Left lung (tissue), 14 donors: ENCODE measurements at places on chromosomes 7 and 10. TPM values are rescaled to one million over a fixed set of nuclear protein-coding genes. Genes with fewer than 3 reads are reported as not detected.

The HPS1 gene
- 95.0 TPM for total RNA-seq

The CCDC172 gene
- total RNA-seq: not detected

The CNTNAP2 gene
- total RNA-seq: 2.3 TPM

- no peak for DNase-seq
Measured at GRCh38 chr10:48444861-48445841, 138.7 kb downstream of the MAPK8 start.

DNA sequence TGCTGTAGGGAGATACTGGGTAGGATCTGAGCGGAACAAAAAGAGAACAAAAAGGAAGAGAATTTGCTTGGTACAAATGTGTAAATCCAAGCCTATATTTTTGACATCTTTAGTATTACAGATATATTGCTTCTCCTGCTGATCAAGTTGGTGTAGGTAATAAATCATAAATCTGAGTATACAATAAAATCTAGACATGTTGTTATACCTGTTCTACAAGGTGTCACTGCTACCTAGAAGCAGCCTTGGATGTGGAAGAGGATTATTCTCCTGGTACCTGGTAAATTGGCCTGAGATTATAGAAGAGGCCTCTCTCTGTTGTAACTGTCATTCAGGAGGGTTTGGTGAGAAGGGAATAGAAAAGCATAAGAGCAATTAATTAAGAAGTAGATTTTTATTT lies 89.9 kb upstream of the LSM8 start:
- no peak for DNase-seq

DNA sequence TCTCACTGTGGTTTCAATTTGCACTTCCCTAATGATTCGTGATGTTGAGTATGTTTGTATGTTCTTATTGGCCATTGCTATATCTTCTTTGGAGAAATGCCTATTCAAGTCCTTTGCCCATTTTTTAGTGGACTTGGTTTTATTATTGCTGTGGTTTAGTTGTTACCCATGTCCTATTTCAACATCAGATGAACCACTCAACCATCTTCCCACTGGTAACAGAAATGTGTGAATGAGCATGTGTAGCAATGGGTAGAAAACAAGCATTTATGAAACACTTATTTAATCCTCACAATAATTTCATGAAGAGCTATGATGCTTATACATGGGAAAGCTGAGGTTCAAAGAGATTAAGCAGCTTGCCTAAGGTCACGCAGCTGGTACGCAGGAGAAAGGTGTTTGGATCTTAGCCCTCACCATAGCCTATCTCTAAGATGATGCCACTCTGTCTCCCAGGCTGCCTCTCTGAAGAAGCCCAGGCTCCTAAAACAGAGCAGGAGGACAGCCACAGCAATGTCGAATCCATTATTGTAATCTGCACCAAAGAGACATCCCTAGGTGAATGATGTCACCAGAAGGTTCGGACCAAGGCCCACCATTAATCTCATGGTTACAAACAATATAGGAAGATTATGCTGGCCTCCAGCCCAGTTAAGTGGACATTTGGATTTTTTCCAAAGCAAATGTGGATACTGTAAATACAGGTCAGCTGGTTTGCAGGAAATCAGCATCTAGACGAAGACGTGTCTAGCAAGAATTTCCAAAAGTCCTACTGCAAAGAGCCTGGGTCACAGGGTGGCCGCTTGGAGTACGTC lies 447.6 kb upstream of the ZMIZ1 start:
- DNase-seq: no peak

GRCh38 chr7:127683776-127684681 lies 32.0 kb downstream of the SND1 start:
- DNase-seq: no peak

DNA sequence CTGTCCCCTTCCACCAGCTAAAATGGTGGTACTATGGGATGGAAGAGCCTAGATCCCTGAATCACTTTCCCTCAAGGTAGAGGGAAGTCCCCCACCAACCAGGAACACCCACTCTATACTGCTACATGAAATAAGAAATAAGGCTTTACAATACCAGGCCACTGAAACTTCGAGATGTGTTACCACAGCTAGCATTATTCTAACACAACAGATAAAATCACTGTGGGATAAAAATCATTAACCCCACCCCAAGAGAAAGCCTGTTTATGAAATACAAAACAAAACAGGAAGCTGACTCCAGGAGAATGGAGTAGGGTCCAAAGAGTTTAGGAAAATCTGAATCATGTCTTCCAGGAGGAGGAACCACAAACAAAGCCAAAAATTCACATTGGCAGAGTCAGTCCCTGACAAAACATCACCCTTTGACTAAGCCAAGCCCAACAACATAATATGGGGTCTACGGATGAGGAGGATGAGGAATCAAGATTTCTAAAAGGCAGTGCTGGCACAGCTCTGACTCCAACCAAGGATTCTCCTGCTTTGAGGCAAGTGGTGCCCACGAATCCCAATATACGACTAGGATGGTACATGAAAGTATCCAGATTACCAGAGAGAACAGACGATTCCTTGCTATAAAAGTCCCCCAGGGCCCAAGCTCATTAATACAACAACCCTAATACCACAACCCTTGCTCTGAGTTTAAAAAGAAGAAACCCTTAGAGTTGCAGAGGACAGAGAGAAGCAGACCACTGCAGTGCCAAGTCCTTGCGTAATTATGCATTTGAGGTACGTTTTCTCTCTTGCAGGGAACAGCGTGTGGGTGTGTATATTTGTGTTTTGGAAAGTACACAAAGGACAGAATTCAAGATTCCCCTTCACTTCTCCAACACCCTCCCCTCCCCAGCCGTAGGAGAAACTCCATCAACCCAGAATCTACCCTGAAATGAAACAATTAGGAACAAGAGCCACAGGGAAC lies 23.7 kb downstream of the XPNPEP1 start:
- no peak for DNase-seq

GRCh38 chr7:42567051-42567450 lies 330.0 kb upstream of the GLI3 start:
- DNase-seq: no peak

GRCh38 chr10:89549510-89549909 lies 14.1 kb upstream of the SLC16A12 start:
- no peak for DNase-seq
